ENCODE measurements at places on chromosomes 5 and 9.

DNA sequence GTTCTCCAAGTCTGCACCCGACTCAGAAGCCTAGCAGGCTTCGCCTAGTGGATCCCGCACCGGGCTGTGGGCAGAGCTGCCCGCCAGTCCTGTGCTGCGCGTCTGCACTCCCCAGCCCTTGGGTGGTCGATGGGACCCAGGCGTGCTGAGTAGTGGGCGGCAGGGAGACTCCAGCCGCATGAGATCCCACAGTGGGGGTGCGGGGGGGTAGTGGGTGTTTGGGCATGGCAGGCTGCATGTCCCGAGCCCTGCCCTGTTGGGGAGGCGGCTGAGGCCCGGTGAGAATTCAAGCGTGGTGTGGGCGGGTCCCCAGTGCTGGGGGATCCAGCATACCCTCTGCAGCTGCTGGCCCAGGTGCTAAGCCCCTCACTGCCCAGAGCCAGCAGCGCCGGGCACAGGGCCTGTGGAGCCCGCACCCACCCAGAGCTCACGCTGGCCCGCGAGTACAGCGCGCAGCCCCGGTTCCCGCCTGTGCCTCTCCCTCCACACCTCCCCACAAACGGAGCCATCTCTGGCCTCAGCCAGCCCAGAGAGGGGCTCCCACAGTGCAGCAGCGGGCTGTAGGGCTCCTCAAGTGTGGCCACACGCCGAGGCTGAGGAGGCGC, 53.9 kb upstream of the BNC2 start:
- no peak for DNase-seq

DNA sequence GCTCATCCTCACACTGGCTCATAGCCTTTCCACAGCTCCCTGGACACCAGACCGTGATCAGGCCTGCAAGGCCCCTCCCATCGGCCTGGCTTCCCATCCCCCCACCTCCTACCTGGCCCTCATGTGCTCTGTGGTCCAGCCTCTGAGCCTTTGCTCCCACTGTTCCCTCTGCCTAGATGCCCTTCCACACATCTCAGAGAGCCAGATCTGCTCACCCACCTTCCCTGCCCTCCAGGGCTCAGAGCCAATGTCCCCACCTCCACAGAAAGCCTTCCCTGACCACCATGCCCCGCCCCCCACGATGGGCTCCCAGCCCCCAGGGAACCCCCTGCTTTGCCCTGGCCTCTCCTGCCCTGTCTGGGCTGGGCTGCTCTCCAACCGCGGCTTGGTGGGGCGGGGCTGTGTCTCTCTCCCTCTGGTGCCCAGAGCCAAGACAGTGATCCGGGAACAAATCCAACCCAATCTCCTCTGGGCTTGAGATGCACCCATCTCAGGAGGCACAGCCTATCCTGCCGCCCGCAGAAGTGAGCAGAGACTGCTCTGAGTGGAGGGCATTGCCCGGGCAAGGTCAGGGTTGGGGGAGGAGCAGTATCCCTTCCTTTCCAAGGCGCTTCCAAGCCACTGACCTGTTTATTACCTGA, 1.6 kb downstream of the NINJ1 start:
- DNase-seq: no peak

DNA sequence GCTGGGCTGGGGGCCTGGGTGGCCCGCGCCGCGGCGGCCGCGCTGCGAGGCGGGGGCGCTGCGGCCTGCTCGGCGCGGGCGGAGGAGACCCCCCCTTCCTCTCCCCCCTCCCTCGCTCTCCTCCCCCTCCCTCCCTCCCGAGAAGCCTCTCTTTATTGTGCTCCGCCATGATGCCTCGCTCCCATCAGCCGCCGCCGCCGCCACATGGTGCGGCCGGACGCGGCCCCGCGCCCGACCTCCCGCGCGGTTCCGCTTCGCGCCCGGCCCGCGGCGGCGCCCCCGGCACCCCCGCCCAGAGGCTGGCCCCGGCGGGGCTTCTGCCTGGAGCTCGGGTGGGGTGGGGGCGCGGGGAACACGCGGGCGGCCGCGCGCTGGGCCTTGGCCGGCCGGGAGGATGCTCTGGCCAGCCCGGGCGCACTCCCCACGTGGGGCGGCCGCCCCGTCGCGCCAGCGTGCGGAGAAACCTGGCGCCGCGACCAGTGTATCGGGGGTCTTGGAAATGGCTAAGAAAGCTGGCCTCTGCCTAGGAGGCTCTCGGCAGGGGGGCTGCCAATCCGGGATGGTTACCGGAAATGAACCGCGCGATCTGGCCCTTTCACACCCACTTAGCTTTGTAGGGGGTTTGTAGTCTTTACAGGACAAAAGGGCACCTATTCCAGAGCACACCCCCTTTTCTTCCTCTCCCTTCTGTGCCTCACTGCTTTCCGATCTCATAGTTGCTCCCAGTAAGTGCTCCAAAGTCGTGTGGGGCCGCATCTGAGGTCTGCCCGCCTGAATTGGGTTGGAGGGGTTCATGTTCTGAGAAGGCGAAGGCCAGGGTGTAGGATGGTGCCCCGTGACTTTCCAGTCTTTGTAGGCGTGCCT, 1.0 kb downstream of the SET start:
- DNase-seq: no peak

DNA sequence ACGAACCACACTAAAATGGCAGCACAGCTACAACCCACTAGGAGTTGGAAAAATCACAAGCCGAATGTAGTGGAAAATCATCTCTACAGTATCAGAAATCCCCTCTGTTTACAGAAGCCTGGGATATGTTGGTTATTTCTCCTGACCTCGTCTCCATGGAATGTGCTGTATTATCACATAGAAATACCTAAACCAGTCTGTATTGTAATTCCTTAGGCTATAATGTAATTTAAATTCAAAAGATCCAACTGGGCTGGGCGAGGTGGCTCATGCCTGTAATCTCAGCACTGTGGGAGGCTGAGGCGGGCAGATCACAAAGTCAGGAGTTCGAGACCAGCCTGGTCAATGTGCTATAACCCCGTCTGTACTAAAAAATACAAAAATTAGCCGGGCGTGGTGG, 244.8 kb upstream of the MPDZ start:
- DNase-seq: no peak

DNA sequence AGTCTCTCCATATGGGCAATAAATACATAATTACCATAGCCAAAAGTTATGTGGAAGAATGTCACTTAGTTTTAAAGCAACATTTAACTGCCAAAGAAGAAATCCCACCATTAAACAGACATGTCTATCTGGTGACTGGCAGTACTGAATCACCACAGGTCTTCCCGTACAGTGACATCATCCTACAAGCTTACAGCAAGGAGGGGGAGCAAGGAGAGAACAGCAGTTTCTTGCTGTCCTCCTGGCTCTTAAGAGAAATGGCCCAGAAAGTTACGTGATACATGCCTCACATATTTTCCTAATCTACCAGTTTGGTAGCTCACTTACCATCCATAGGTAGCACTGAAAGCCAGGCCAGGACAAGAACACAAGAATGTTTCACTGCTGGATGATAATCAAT, 671.0 kb downstream of the DMRTA1 start:
- peak; percentile 47 for DNase-seq

DNA sequence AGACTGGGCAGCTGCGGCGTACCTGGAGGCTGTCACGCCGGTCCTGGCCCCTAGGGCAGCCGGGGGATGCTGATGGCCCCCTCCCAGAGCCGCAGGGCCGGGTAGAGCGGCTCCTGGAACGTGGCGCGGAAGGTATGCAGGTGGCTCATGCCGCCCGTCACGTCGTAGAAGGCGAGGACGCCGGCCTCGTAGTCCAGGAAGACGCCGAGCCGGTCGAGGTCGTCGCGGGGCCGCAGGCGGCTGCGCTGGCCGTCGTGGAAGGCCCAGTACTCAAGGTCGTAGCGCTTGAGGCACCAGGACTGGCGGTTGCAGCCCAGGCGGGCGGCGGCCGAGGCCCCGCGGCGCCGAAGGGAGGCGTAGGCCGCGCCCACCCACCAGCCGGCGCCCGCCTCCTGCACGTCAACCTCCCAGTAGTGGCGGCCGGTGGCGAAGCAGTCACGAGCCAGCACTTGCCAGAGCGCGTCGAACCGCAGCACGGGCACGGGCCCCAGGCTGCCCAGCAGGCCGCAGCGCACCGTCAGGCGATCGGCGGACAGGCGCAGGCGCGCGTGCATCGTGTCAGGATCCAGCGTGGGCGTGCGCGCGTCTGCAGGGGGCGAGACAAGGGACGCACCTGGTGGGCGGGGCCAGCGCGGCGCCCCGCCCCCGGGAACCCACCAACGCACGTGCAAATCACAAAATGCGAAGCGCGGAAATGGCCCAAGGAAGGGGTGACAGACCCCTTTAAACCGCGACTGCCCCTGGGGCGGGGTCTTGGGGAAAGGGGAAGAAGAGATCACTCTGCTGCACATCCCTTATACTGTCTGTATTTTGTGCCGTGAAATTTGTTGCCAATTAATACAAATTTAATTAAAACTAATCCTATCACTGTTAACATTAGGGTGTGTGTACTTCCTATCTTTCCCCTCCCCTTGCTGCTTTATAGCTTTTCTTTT, 31.2 kb downstream of the NANS start:
- peak; percentile 9 for DNase-seq

All from fibroblast of skin of left biceps (primary cell).